ENCODE measurements at places on chromosomes 1 and 21.

GRCh38 chr1:85049735-85050166 is 1.5 kb upstream of the MCOLN3 start:
- no peak for DNase-seq

DNA sequence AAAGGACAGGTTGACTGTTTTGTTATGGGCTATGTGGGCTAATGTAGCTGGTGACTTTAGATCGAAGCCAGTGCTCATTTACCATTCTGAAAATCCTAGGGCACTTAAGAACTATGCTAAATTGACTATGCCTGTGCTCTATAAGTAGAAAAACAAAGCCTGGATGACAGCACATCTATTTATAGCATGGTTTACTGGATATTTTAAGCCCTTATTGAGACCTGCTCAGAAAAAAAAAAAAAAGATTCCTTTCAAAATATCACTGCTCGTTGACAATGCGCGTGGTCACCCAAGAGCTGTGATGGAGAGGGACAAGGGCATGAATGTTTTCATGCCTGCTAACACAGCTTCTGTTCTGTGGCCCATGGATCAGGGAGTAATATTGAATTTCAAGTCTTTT is 48.1 kb downstream of the CAMSAP2 start:
- no peak for DNase-seq

DNA sequence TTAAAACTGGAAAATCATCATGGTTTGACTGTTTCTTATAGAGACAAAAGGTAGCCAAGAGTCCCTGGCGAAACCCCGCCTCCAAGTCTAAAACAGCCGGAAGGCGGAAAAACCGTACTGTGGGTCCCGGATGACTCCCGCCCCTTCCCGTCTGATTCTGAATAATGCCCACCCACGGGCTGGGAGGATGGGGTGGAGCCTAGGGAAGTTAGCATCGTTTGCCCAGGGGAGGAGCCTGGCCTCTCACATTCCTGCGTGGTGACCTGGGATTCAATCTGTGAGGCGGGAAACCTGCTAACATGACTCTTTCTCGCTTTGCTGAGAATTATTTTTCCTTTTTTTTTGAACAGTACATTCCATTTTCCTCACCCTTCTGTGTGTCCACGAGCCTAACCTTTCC is 124.9 kb downstream of the KCNK1 start:
- DNase-seq: no peak

DNA sequence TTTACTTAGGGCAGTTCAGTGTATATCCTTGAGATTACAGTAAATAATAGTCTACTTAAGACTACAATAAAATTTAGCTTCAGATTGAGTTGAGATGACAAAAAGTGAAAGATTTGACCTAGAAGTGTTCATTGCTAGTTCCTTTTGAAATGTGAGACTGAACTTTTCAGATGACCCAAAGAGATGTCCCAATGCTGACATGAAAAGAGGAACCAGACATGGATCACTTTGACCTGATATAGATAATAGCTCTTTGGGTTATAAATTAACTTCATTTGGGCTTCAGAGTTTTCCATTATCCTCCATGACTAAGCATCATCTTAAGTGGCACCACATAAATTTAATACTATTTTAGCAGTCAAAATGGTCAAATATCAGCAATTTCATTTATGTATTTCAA is 25.7 kb upstream of the OR10J5 start:
- DNase-seq: no peak
